ENCODE measurements at places on chromosomes 1 and 21.

GRCh38 chr1:85404408-85404807 is 60.6 kb downstream of the DDAH1 start:
- DNase-seq, result no peak

GRCh38 chr1:109115685-109116084 is 1.8 kb downstream of the ELAPOR1 start:
- DNase-seq, result no peak

DNA sequence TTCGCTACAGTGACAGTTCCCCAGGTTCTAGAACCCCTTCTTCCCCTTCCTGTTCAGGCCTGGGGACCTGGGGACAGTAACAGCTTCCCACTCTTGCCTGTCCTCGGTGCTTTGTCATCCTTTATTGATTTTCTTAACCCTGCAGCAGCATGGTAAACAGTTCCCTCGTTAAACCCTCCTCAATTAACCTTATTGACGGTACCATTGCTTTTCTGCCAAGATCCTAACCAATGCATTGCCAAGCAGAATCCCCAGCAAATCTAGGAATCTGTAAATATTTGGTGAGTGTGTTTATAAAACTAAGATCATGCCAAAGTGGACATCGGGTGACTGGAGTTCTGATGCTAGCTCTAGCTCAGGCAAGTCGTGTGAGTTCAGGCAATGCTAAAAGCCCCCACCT is 99.6 kb upstream of the KAZN start:
- no peak for DNase-seq

- DNase-seq, result no peak
Observed at GRCh38 chr1:180387413-180387812, 115.0 kb downstream of the ACBD6 start.

GRCh38 chr1:37634244-37634991 is at the start of gene RSPO1:
Gene RSPO1 (minus strand): TSS chr1:37634892. CDS start chr1:37629661, 5,231 bp downstream.
- no peak for DNase-seq

Measured in globus pallidus (tissue), 1 donor.